GM10248 (cell line): ENCODE measurements at places on chromosomes 7 and 10.

DNA sequence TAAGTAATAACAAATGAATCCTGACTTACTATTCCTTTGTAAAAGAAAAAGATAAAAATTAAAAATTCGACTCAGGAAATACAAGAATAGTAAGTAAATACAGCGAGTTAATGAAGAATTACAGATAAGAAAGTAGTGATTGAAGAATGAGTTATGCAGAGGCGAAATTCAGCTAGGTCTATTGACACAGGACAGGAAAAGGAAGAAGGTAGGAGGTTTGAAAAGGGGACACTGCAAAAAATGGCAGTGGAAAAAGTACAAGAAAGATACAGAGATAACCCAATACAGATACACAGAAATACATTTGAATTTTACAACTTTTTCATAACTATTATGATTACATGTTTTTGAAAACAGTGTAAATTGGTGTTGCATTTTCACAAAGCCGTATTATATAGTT lies 28.0 kb downstream of the JAZF1 start:
- no peak for DNase-seq

DNA sequence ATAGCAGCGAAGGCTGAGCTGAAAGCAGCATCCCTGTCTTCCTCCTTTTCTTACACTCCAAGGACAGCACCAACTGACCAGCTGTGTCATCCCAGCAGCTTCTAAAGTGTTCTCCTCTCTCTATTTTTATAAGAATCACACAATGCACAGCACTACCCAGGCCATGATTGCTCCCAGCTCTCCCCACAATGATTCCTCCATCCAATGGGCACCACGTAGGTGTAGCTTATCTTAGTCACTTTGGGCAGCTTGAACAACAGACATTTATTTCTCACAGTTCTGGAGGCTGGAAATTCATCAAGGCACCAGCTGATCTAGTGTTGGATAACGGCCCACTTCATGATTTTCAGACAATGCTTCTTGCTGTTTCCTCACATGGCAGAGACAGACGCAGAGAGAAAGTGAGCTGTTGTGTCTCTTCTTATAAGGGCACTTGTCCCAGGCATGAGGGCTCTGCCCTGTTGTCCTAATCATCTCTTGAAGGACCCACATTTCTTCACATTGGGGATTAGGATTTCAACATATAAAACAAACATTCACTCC lies 92.0 kb upstream of the CDC14C start:
- DNase-seq, result no peak

GRCh38 chr7:151834271-151835035 lies 42.5 kb downstream of the PRKAG2 start:
- no peak for DNase-seq

- no peak for DNase-seq
Measured at GRCh38 chr7:130641497-130641896, 27.1 kb downstream of the COPG2 start.

DNA sequence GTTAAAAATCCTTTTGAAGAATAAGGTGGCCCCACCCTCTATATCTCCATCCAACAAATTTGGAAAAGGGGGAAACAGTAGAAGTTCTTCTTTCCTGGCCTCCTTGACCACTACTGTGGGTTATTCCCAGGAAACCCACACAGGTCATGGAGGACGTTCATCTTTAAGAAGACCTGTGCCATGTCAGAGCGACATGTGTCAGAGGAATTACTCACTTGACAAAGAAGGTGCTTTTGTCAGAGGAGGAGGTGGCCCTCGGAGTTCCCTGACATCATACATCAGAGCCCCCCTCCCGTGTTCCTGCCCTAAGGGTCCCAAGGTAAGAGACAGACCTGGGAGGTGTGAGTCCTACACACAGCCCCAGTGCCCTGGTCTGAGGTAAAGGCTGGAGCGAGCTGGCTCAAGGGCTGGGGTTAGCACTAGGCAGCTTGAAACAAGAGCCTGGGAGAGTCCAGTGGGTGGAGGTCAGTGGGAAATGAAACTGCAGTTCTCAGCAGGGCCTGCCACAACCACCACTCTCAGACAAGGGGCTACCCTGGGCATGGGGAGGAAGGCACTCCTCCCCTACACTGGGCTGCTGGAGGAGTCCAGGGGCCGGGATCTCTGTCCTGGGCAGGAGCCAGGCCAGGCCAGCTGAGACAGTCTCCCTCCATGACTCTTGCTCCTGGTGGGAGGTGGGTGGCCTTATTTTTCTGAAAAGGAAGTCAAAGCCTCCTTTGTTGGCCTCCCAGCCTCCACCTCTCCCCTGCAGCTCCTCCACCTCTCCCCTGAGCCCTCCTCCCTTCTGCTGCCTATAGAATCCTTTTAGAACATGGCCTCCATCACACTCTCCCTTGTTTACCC lies 21.8 kb upstream of the ZMIZ1 start:
- no peak for DNase-seq

- no peak for DNase-seq
Measured at GRCh38 chr7:147199868-147200267, 1083.3 kb downstream of the CNTNAP2 start.

DNA sequence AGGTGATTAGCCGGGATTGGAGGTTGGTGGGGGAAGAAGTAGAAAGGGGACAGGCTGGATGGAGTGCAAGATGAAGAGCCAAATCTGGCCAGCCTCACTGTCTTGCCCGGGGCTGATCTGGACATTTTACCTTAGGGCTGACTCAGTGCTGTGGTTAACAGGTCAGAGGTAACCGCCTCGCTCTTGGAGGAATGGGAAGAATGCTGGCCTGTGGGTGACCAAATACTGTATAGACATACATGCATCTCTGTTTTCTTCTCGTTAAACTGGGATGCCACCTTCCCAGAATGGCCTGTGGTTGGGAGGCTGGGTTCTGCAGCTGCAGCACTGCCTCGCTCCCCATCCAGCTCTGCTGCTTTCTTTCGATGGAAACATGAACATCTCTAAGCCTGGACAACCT lies 120.0 kb downstream of the SEC23IP start:
- DNase-seq, result no peak
